ENCODE measurements at places on chromosomes 13 and 19.

- no peak for DNase-seq
Observed at GRCh38 chr13:41970022-41970421, 9.1 kb upstream of the VWA8 start.

DNA sequence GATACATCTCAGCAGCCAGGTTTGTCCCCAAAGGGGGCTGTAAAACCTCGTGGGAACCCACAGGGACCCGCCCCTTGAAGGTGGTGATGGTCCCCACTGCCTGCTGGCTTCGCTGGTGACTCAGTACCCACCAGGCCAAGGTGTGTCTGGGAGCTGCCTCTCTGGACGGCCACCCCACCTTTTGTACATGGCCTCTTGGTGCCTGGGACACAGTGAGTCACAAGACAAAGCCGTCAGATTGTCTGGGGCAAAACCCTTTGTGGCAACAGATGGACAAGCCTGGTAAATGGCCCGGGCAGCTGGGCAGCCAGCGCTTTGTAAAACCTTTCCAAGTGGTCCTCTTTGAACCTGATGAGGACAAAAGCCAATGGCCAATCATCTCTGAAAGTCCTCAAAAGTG, 27.9 kb upstream of the KLF2 start:
- no peak for DNase-seq

DNA sequence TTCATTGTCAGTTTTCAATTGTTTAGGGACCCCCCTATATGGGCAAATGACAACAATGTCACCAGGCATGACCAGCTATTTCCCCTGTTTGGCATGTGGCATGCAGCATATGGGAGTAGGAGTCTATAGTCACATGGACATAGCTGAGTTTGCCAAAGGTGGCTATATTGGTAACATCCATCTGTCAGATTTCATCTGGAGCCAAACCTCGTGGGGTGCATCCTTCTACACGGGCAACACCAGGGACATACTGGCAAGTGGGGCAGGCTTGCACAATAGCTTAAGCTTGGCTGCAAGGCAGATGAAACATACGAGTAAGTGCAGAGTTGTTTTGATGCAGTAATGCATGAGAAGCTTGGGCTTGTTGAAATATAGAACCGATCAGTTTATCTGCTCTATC, 24.5 kb upstream of the ZNF816 start:
- no peak for DNase-seq

DNA sequence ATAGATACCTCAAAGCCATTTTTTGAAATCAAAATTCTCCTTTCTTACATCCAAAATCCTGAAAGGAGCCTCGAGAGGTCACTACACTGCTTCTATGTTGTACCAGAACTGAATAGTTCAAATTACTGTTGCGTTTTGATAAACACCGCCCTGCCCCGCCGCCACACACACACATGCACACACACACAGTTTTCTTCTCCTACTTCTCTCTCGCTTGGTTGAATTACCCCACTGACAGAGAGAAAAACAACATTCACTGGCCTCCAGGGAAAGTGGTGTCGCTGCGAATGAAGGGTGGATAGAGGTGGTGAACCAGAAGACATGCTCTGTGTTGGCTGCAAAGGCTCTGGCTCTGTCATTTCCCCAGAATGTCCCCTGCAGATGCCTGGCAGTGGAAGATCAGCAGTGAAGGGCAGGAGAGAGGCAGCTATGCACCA, 183.4 kb upstream of the RFC3 start:
- no peak for DNase-seq

- no peak for DNase-seq
Observed at GRCh38 chr13:25753976-25754375, 297.8 kb downstream of the SHISA2 start.

DNA sequence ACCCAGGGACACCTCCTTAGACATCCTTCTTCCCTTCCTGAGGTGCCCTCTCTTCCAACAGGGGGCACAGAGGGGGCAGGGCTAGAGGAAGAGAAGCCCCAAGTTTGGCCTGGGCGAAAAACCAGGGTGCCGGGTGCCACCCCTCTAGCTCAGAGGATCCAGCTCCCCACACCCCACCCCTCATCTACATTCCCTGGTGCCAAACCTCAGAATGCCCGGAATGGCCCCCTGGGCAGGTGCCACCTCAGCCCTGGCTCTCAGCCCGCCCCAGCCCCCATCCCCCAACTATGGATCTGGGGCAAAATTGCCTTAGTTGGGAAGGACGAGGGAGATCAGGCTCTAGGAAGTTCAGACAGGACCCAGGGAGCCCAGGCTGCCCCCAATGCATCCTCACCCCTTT, 2.0 kb downstream of the CNN1 start:
- no peak for DNase-seq

DNA sequence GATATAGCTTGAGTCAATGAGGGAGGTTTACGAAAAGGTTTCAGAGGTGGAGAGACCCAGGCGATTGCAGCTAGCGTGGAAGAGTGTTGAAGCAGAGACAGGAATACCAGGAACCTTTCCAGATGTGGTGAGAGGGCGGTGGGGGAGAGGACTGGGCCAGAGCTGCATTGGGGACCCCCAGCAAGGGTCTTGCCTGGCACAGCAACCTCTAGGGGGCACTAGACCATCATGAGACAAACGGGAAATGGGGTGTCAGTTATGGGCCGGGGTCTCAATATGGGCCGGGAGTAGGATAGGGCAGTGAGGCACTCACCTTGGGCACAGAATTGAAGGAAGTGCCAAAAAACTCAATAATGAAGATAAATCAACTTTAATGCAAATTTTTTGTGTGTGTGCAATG, 2.1 kb upstream of the LRP3 start:
- DNase-seq = no peak

DNA sequence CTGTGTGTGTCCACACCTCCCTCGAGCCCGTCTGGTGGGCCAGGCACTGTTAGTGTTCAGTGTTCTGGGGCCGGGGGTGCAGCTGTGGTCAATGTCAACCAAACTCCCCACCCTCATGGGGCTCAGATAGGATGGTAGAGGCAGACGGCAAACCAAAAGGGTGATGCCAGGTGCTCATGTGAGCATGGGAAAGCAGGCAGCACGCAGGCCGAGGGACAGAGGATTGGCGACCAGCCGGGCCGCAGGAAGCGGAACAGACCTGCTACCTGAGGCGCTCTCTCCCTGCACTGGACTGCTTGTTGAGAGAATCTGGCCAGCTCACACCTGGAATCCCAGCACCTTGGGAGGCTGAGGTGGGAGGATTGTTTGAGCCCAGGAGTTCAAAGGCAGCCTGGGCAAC, 29.1 kb downstream of the DHX34 start:
- DNase-seq = no peak

GRCh38 chr19:10412257-10412977, 7.9 kb upstream of the PDE4A start:
- DNase-seq = no peak

DNA sequence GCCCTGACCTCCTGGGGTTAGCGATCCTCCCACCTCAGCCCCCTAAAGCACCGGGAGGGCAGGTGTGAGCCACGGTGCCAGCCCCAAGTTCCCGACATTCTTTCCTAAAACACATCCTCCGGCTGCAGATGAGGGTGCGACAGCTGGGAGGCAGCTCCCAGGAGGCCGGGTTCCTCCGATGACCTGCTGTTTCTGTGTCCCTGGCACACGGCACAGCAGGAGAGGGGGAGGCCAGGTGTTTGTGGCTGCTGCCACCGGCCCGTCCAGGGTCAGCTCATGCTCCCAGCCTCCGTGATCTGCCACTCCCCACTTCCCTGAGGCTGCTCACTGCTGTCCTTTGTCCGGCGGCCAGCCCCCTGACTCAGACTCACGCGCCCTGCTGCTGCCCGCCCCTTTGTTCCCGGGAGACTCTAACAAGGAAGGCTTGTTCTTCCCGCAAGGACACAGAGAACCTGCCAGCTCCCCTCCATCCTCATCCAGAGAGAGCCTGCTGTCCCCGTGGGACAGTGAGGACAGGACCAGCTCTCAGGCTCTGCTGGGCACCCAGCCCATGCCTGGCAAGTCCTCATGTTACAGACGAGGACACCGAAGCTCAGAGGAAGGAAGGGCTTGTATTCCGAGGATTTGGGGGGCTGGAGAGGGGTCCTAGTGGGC, 10.6 kb upstream of the MADCAM1 start:
- no peak for DNase-seq

DNA sequence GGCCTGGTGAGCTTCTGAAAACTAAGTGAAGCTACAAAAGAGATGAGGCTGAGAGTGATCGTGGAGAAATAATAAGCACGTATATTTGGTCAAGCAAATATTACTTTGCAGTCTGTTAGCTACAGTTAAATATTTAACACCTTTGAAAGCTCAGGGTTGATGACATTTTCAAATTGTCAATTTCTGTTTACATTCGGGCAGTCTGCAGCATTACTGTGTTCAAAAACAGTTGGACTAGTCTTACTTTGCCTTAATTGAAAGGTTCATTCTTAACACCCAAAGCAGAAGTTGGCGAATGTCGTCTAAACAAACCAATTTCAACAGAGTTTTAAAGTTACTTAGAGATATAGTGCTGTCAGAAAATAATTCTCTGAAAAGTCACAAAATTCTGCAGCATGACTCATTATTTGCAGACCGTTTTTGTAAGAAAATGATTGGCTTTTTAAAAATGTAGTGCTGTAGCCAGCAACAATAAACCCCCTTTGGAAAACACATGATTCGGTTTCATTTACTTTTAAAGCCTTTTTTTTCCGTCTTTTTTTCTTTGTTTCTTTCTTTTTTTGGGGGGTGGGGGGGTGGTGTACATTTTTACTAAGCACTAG, 549.0 kb downstream of the GPC6 start:
- no peak for DNase-seq

DNA sequence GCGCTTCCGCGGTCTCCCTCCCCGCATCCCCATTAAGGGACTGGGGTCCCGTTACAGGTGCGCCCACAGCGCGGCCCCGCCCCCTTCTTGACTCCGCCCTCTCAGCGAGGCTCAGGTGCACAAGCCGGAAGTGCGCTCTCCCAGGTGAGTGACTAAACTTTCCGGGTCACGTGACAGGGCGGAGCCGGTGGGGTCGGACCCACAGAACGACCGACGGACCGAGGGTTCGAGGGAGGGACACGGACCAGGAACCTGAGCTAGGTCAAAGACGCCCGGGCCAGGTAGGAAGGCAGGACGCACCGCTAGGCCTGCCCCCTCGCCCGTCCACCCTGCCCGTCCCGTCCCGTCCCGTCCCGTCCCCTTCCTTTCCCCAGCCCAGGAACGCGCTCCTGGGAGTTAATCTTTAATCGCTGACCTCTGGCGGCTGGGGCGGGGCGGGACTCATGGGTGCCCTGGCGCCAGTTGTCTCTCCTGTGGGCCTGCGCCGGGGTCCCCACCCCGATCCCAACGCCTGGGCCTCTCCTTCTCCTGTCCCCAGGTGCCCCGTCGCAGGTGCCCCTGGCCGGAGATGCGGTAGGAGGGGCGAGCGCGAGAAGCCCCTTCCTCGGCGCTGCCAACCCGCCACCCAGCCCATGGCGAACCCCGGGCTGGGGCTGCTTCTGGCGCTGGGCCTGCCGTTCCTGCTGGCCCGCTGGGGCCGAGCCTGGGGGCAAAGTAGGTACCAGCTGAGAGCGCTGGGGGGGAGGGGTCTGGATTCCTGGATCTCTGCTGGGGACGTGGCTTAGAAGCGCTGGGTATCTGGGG, at the start of gene CRB3:
Gene CRB3 (plus strand): TSS at position 202 of the 804 bp plus-strand sequence. CDS start 431 bp downstream, at position 633.
- DNase-seq = no peak

Data from stimulated activated CD4-positive, alpha-beta T cell treated with anti-CD3 and anti-CD28 coated beads, Interleukin-12 subunit alpha, Interleukin-12 subunit beta, amount 100 ng/mL, for 24 hours (primary cell).